Sciatic nerve (tissue), 2 donors: ENCODE measurements at places on chromosomes 16 and 17. TPM values are rescaled to one million over a fixed set of nuclear protein-coding genes. Genes with fewer than 3 reads are reported as not detected.

Gene CD300E
- total RNA-seq, result 3.8 TPM

Gene HMOX2
- total RNA-seq, result 26.3 TPM

Gene PIPOX
- 1.5 TPM for total RNA-seq

Gene PYY
- total RNA-seq, result not detected

Gene NPIPB8
- total RNA-seq, result 7.5 TPM

Gene NXPH3
- total RNA-seq, result 17.0 TPM
